ENCODE measurements at places on chromosomes 3 and 15. TPM values are rescaled to one million over a fixed set of nuclear protein-coding genes. Genes with fewer than 3 reads are reported as not detected.
A peak's percentile ranks its signal among the peaks of the same experiment; 100 is the strongest.

Gene GAP43
- total RNA-seq: 0.63 TPM

DNA sequence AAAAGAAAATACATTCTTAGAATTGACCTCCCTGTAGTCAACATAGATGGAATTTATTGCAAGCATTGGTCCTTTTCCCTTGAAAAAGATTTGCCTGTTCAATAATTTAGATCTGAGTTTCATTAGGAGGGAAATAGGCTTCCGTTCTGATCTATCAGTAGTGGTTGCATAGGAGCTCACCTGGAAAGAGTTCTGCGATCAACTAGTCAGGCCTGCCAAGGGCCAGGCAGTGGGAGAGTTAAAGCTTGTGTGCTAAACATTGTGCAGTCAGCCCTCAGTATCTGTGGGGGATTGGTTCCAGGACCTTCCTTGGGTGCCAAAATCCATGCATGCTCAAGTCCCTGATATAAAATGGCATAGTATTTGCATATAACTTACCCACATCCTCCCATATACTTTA, 29.6 kb upstream of the IDH2 start:
- no peak overlapping the region for H3K27ac ChIP-seq
- H3K27me3 ChIP-seq: no peaks in the 10 kb centered on the region
- no peak overlapping the region for H3K4me3 ChIP-seq
- no peak for DNase-seq
- no peaks in the 10 kb centered on the region for H3K36me3 ChIP-seq
- no peaks in the 10 kb centered on the region for H3K4me1 ChIP-seq

GRCh38 chr3:13044496-13045240, 28.6 kb downstream of the IQSEC1 start:
- H3K27me3 ChIP-seq: no peaks in the 10 kb centered on the region
- H3K4me3 ChIP-seq: no peak overlapping the region
- H3K36me3 ChIP-seq: no peaks in the 10 kb centered on the region
- peaks cover 10% of the 10 kb centered on the region for H3K4me1 ChIP-seq
- no peak for DNase-seq

GRCh38 chr3:134625462-134625861, 25.4 kb downstream of the KY start:
- no peak overlapping the region for H3K27ac ChIP-seq
- no peaks in the 10 kb centered on the region for H3K27me3 ChIP-seq
- no peaks in the 10 kb centered on the region for H3K4me1 ChIP-seq

GRCh38 chr15:90557186-90558084, 27.7 kb downstream of the CRTC3 start:
- peak overlapping the region; percentile 78 for H3K27ac ChIP-seq
- peaks cover 72% of the 10 kb centered on the region for H3K4me1 ChIP-seq
- no peaks in the 10 kb centered on the region for H3K27me3 ChIP-seq
- H3K36me3 ChIP-seq: no peaks in the 10 kb centered on the region

Gene GOLGA8G
- 42.7 TPM for total RNA-seq

GRCh38 chr15:83904107-83905040, 250.5 kb downstream of the ADAMTSL3 start:
- H3K4me1 ChIP-seq: no peaks in the 10 kb centered on the region
- no peak overlapping the region for H3K27ac ChIP-seq

Gene ZIC1
- total RNA-seq: 3.5 TPM

Gene PP2D1
- total RNA-seq: 9.3 TPM

Gene TM4SF1
- total RNA-seq: 16.2 TPM

- H3K27me3 ChIP-seq: no peaks in the 10 kb centered on the region
- H3K27ac ChIP-seq: no peak overlapping the region
- H3K36me3 ChIP-seq: no peaks in the 10 kb centered on the region
These were observed 366.9 kb downstream of the RSL24D1 start for GRCh38 chr15:54829821-54830220.

DNA sequence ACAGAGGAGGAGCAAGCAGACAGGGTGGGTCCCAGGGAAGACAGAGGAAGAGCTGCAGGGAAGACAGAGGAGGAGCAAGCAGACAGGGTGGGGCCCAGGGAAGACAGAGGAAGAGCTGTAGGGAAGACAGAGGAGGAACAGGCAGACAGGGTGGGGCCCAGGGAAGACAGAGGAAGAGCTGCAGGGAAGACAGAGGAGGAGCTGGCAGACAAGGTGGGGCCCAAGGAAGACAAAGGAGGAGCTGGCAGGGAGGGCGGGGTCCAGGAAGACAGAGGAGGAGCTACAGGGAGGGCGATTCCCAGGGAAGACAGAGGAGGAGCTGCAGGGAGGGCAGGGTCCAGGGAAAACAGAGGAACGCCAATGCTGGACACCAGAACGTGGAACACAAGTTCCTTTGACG, 66.5 kb downstream of the PLXNA1 start:
- H3K4me1 ChIP-seq: peaks cover 9% of the 10 kb centered on the region
- H3K4me3 ChIP-seq: no peak overlapping the region
- DNase-seq: no peak
- H3K27me3 ChIP-seq: no peaks in the 10 kb centered on the region

Gene A4GNT
- total RNA-seq: not detected

DNA sequence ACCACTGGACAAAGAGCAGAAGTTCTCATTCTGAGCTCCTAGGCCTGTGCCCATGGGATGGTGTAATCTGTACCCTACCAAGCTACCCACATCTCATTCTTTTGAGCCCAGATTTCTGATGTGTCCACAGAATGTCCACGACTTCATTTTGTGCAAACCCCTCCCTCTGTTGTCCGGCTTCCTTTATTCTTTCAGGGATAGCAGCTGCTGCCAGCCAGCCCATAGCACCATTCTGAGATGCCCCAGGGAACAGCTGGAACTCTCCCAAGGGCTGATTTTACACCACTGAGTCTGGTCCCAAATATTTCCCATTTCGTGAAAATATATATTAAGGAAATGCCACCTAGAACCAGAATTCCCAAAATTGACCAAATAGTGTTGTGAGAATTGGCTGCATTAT, 236.6 kb downstream of the SATB1 start:
- H3K36me3 ChIP-seq: no peaks in the 10 kb centered on the region
- DNase-seq: no peak
- no peaks in the 10 kb centered on the region for H3K27me3 ChIP-seq
- no peaks in the 10 kb centered on the region for H3K4me1 ChIP-seq

- no peak overlapping the region for H3K27ac ChIP-seq
- no peak overlapping the region for H3K4me3 ChIP-seq
- no peak for DNase-seq
- no peaks in the 10 kb centered on the region for H3K4me1 ChIP-seq
- H3K36me3 ChIP-seq: no peaks in the 10 kb centered on the region
These were observed 18.5 kb upstream of the SENP5 start for GRCh38 chr3:196849180-196849741.

- H3K27me3 ChIP-seq: no peaks in the 10 kb centered on the region
- no peak overlapping the region for H3K27ac ChIP-seq
- H3K4me1 ChIP-seq: peaks cover 10% of the 10 kb centered on the region
- DNase-seq: no peak
These were observed 67.0 kb upstream of the ABHD2 start for GRCh38 chr15:89021224-89021623.

Gene CSTA
- 1.2 TPM for total RNA-seq

- H3K27ac ChIP-seq: no peak overlapping the region
- H3K36me3 ChIP-seq: no peaks in the 10 kb centered on the region
- H3K27me3 ChIP-seq: no peaks in the 10 kb centered on the region
- DNase-seq: no peak
- no peak overlapping the region for H3K4me3 ChIP-seq
These were observed 222.3 kb downstream of the NR1D2 start for GRCh38 chr3:24167429-24167828.

Gene GPR176
- 22.0 TPM for total RNA-seq

GRCh38 chr3:129777806-129778205, 115.7 kb downstream of the TMCC1 start:
- H3K4me1 ChIP-seq: peaks cover 11% of the 10 kb centered on the region
- no peak overlapping the region for H3K27ac ChIP-seq
- peak; percentile 29 for DNase-seq
- no peaks in the 10 kb centered on the region for H3K36me3 ChIP-seq
- H3K27me3 ChIP-seq: no peaks in the 10 kb centered on the region
- H3K4me3 ChIP-seq: no peak overlapping the region

DNA sequence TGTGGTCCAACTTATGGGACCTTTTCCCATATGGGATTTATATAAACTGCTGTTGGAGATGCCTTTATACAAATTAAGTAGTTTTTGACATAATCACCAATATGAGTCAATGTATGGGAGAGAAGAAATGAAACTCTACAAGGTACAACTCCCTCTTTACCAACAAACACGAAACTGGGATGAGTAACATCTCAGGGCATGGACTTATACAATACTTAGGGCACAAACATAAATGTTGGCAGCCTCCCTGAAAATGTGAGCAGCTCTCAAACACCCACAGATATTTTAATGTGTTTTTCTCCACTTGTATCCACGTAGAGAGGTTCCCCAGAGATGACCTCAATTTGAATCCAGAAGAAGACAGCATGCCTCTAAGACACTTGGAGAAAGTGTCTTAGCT, 161.6 kb downstream of the MAGI1 start:
- no peaks in the 10 kb centered on the region for H3K27me3 ChIP-seq
- DNase-seq: no peak
- H3K4me1 ChIP-seq: no peaks in the 10 kb centered on the region
- no peaks in the 10 kb centered on the region for H3K36me3 ChIP-seq
- no peak overlapping the region for H3K4me3 ChIP-seq
- H3K27ac ChIP-seq: no peak overlapping the region

Gene LRTM1
- not detected for total RNA-seq

Gene ZBTB47
- total RNA-seq: 22.8 TPM

DNA sequence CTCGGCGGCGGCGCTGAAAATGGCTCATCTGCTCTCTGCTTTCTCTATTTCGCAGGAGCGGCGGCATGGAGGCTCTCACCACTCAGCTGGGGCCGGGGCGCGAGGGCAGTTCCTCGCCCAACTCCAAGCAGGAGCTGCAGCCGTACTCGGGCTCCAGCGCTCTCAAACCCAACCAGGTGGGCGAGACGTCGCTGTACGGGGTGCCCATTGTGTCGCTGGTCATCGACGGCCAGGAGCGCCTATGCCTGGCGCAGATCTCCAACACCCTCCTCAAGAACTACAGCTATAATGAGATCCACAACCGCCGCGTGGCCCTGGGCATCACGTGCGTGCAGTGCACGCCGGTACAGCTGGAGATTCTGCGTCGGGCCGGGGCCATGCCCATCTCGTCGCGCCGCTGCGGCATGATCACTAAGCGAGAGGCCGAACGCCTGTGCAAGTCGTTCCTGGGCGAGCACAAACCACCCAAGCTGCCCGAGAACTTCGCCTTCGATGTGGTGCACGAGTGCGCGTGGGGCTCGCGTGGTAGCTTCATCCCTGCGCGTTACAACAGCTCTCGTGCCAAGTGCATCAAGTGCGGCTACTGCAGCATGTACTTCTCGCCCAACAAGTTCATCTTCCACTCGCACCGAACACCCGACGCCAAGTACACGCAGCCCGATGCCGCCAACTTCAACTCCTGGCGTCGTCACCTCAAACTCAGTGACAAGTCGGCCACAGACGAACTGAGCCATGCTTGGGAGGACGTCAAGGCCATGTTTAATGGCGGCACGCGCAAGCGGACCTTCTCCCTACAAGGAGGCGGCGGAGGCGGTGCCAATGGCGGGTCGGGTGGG, 790 bp downstream of the SKOR1 start:
- H3K27me3 ChIP-seq: peaks cover 7% of the 10 kb centered on the region
- no peak overlapping the region for H3K4me3 ChIP-seq
- no peak for DNase-seq
- H3K27ac ChIP-seq: no peak overlapping the region

DNA sequence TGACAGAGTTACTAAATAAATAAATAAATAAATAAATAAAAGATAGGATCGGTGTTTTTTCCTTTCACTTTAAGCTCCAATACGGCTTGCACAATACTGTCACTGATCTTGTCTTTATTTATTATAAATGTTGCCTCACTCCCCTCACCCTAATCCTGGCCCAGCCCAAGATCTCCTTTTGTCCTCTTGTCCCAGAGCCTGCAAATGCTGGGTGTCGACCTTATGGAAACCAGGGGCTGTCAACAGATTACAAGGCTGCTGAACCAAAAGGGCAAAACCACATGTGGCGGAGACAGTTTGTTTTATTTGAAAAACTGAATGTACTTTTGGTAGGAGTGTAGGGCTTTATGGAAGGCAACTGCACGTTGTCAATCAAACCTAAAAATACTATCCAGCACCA, 75.9 kb downstream of the RFTN1 start:
- no peaks in the 10 kb centered on the region for H3K27me3 ChIP-seq
- H3K4me1 ChIP-seq: peaks cover 6% of the 10 kb centered on the region
- DNase-seq: no peak
- no peak overlapping the region for H3K27ac ChIP-seq

DNA sequence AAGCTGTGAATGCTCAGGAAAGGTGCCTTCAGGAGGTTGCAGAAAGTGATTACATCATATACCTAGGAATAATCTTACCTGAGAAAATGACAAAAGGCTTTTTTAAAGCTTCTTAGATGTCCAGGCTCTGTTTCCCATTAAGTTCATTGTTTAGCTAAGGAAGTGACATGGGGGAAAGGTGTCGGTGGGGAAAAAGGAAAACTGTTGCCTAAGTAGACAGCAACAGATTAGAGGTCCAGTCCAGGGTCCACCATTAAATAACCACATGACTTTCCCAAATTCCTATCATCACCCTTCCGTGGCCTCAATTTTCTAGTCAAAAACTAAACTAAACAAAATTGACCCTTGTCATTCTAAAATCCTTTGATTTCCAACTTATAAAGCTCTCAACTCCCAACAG, 4.3 kb downstream of the WWTR1 start:
- no peaks in the 10 kb centered on the region for H3K27me3 ChIP-seq
- DNase-seq: no peak
- H3K4me1 ChIP-seq: peaks cover 10% of the 10 kb centered on the region
- H3K4me3 ChIP-seq: no peak overlapping the region

All from testis (tissue), 5 donors.